ENCODE measurements at places on chromosomes 6 and 20.

GRCh38 chr6:33375143-33375671 is 16.4 kb upstream of the KIFC1 start:
- DNase-seq, result peak; percentile 96

GRCh38 chr20:51906049-51906448 is 103.7 kb upstream of the SALL4 start:
- no peak for DNase-seq

- no peak for DNase-seq
Observed at GRCh38 chr20:59301343-59302007, 1.1 kb downstream of the EDN3 start.

DNA sequence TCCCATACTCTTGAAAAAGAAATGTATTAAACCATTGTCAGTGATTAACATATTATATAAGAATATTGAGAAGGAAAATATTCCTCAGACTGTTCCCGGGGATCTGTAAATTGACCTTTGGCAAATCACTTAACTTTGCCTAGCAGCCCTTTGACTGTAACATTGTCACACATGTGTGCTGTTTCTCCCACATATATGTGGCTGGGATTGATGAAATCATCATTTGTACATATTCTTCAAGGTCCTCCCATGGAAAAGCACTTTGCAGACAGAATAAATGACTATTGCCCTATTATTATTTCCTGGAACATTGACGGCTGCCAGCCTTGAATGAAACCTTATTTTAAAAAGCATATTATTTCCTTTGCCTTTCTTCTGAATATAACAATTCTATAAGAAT is 36.4 kb upstream of the TRERF1 start:
- no peak for DNase-seq

DNA sequence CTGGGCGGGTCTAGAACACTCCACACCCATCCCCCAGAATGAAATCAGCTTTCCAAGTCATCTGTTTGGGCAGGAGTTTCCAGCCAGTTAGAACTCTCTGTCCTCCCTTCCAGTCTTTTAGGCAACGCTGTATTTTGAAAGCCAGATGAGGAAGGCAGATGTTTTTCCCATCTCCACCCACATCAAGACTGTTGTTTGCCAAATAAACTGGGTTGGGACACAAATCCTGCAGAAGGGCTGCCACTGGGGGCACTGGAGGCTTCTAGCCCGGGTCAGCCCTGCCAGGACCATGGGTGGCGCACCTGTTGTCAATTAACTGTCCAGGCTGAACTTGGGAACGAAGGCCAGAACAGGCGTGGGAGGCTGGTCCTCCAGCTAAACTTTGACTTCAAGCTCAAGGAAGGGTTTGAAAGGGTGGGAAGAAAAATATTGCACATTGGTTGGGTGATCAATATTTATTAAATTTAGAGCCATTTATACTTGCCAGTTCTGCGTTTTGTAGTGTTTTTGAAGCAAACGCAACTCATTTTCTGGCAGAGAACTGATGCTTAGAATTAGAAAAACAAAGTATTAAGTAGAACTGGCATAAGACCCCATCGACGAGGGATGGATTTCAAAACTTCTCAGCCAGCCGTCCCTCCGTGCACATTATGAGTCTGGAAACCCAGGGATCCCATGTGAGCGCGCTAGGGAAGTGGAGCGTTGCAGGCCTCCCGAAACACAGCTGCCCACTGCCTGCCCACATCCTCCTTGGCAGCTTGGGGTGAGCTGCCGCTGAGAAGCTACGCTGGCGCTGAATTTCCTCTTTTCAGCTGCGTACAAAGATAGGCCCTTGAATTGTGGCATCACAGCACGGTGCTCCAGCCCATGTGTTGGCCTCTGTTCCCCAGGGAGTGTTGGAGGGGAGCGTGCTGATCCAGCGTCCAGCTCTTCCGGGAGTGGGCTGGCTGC is 297.4 kb downstream of the QKI start:
- DNase-seq, result no peak

GRCh38 chr6:3327403-3327802 is 68.7 kb downstream of the PSMG4 start:
- no peak for DNase-seq

Data from iris pigment epithelial cell (primary cell).